ENCODE measurements at places on chromosomes 7 and 10. TPM values are rescaled to one million over a fixed set of nuclear protein-coding genes. Genes with fewer than 3 reads are reported as not detected.

DNA sequence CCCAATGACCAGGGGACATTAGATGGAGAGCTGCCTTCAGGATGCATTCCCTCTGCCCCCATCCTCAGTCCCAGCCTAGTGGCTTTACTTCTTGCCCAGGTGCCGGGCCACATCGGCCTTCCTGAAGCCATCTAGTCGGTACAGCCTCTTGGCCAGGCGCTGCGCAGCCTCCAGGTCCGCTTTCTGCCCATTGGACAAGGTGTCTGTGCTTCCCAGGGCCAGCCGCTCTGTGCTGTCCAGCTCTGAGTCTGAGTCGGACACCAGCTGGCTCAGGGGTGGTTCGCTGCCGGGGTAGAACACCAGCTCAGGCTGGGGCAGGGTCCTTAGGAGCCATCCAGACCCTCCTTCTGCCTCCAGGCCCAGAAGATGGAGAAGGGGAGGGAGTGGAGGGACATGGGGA, 6.3 kb downstream of the PSD start:
- no peak for DNase-seq

Gene ADARB2
- total RNA-seq, result 6.6 TPM

Gene CRYGN
- not detected for total RNA-seq

- DNase-seq, result no peak
These were observed 44.8 kb upstream of the KCNIP2 start for GRCh38 chr10:101888251-101888949.

- peak; percentile 81 for DNase-seq
These were observed 1.1 kb upstream of the KBTBD2 start for GRCh38 chr7:32892521-32893206.

GRCh38 chr7:156063241-156063810, 251.1 kb upstream of the SHH start:
- no peak for DNase-seq

DNA sequence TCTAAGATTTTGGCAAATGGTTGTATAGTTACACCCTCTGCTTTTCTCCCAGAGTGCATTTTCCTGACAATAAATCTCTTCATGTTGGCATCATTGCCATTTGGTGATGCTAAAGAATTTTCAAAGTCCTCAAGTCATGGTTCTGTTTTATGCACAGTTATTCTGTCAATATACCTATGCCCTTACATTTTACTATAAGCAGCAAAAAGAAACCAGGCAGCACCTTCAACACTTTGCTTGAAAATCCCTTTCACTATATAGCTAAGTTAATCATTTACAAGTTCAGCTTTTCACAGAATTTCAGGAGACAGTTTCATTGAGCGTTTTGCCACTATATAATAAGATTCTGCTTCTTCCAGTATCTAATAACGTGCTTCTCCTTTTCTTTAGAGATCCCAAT, 22.6 kb downstream of the FIGNL1 start:
- no peak for DNase-seq

DNA sequence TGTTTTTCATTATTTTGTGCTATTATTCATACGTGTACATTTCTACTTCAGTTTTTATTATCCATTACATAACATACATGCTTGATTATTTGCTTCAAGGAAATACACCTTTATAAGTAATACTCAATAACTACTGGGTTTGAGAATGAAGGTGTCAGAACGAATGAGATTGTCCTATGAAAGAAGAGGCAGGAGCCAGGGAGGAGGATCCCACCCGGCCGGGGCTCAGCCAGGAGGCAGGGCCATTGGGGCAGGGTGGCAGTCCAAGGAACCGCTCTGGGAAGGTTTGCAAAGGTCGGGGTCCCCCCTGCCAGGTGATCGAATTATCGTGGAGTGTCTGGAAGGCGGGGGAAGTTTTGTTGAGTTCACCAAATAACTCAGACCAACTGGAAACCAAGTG, 9.1 kb downstream of the TRIM56 start:
- DNase-seq, result no peak

Gene SLC29A4
- total RNA-seq, result 9.7 TPM

GRCh38 chr7:155358948-155359712, 61.5 kb downstream of the INSIG1 start:
- peak; percentile 53 for DNase-seq

DNA sequence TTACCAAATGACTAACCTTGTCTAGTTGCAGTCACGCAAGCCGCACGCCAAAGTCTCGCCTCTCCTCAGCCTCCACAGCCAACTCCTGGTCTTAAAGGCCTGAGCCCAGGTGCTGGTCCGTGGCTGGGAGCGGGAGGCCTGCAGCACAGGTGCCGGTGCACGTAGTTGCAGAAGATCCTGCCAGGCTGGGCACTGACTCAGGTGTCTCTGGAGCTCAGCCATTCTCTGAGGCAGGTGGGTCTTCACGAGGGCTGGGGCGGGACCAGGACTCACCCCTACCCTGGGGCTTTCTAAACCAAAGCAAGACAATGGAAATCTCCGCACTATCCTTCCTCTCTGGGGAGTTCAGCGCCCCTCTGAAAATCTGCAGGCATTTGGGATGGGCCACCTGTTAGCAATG, 216.4 kb downstream of the MLLT10 start:
- no peak for DNase-seq

- DNase-seq, result no peak
These were observed 159.5 kb upstream of the AUTS2 start for GRCh38 chr7:69438584-69439412.

DNA sequence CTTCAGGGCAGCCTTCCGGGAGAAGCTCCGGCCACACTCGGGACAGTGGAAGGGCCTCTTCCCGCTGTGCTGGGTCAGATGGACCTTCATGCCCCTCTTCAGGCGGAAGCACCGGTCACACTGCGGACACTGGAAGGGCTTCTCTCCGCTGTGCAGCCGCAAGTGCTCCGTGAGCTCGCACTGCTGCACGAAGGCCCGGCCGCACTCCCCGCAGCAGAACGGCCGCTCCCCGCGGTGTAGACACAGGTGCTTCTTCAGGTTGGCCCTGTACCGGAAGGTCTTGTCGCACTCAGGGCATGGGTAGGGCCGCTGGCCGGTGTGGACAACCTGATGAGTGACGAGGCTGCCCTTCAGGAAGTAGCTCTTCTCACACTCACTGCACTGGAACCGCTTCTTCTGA, 14.2 kb upstream of the ZNF786 start:
- DNase-seq, result no peak

DNA sequence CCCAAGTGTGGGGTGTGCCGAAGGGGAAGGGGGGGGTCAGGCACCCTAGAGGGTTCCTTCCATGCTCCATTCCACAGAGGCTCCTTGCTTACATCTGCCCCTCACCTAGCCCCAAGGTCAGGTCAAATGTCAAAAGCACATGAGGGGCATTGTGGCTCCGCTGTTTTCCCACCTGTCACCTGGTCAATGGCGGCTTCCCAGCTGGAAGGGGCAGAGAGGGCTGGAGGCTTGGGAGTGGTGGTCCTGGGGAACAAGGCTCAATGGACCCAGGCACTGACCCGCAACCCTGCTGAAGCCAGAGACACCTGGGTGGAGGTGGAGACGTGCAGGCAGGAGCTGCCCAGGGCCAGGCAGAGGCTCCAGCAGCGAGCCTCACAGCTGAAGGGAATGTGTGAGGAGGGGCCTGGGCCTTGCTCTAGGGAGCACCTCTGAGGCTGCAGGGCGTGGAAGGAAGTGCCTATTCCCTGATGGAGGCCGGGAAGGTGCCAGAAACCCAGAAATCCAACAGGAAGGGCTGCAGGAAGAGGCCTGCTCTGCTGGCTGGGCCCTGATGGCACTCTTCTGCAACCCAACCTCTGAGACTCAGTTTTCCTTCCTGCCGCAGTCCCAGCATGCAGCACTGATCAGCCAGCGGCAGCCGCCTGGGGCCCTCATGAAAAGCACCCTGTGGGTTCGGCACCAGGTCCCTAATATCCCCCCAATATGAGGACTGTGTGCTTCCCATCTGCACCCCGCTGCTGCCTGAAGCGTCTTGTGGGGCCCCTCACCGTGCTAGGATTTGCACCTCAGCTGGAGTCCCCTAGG, 16.0 kb downstream of the RASGEF1A start:
- peak; percentile 76 for DNase-seq

Gene CALCR
- total RNA-seq, result 0.20 TPM

Gene UTF1
- total RNA-seq, result not detected

- DNase-seq, result no peak
These were observed 66.5 kb downstream of the VPS50 start for GRCh38 chr7:93298671-93299070.

- no peak for DNase-seq
These were observed 28.2 kb downstream of the PHYH start for GRCh38 chr10:13271552-13272163.

DNA sequence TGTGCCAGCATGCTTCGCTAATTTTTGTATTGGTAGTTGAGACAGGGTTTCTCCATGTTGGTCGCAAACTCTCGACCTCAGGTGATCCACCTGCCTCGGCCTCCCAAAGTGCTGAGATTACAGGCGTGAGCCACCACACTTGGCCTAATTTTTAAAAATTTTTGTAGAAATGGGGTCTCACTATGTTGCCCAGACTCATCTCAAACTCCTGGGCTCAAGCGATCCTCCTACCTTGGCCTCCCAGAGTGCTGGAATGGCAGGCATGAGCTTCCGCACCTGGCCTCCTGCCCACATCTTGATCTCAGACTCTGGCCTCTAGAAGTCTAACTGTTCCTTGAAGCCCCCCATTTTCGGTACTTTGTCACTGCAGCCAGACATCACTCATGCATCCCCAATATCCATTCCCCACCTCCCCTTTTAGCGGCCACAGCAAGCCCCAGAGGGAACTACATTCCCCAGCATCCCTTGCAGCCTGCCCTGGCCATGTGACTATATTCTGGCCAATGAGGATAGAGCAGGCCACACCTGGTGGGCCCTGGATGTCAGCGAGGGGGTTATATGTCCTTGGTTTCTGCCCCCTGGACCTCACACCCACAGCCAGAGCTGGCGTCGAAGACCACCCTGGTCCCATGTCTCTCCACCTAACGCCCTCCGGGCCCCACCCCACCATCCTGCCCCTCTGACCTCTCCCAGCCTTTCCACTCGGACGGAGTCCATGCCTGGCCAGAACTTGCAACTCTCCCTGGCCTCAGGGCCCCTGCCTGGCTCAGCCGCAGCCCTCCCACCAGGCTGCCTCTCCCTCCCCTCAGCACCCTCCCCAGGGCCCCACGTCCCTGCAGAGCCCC, 33.8 kb downstream of the MICALL2 start:
- DNase-seq, result no peak

Gene FAM25A
- total RNA-seq, result not detected

- no peak for DNase-seq
These were observed 106.7 kb upstream of the ODAD2 start for GRCh38 chr10:28105561-28105960.

DNA sequence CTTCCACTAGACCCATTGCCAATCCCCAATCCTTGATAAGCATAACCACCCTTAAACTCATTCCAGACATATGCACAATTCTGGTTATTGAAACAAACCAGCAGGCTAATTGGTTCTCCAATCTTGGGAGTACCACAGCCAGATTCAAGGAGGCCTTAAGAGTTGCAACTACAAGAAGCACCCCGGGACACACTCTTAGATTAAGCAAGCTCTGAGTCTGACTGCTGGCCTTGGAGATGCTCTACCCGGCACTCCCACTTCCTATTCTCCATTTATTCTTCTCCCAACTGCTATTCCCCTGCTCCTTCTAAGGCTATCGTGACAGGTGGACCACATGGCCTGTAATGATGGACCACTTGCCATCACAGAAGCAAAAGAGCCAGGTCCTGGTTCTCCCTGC, 40.3 kb downstream of the CYTH3 start:
- no peak for DNase-seq

DNA sequence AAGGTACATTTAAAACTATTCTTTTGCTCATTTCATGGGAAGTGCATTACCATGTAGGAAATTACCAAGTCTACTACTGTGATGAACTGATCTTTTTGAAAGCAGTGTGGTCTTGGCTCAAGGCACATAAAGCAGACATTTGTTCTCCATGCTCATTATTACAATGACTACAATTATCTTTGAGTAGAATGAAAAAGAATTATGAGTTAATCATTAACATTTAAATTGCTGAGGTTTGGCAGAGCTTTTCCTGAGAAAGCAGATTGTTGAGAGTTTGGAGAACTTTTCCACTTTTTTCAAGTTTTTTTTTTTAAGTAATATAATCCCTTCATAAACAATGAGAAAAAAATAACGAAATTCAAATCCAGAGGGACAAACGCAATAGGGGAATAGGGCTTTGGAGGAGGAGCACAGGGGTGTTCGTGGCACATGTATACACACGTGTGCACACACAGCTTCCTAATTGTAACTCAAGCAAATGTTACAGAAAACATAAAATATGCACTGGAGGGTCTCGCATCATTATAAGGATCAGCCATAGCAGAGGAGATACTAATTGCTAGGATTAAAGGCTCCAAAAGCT, 8.9 kb upstream of the CUBN start:
- no peak for DNase-seq

DNA sequence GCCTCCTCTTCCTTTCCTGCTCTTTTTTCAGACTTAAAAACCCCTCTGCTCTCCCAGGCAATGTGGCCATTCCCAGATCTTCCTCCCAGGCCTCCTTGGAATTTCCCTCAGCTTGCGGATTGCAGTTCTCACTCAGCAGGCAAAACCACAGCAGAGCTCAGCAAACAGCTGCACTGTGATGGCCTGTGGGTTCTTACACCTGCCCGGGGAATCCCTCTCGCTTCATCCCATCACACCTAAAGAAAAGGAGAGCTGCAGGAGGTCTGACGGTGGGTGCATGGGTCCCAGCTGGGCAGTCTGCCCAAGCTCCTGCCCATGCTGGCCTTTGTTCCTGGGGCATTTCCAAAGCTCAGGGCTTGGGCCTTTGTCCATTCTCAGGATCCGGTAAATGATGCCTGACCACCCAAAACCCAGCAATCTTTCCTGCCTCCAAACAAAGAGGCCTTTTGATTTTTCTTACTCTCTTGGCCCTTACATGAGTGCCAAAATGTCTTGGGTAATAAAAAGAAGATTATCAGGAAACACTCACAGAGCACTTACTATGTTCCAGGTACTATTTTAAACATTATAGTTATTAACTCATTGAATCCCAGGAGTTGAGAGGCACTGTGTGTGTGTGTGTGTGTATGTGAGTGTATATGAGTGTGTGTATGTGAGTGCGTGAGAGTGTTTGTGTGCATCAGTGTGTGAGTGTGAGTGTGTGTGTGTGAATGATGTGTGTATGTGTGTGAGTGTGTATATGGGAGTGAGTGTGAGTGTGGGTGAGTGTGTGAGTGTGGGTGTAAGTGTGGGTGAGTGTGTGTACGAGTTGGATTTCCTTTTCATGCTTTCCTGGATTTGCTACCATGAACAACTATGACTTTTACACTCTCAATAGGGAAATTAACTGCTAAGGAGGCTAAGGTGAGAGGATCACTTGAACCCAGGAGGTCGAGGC, 64.5 kb upstream of the PODXL start:
- no peak for DNase-seq

- no peak for DNase-seq
These were observed 8.1 kb downstream of the DLD start for GRCh38 chr7:107898997-107899594.

GRCh38 chr10:59027975-59028655, 148.3 kb upstream of the PHYHIPL start:
- no peak for DNase-seq

Gene ITPRID1
- not detected for total RNA-seq

DNA sequence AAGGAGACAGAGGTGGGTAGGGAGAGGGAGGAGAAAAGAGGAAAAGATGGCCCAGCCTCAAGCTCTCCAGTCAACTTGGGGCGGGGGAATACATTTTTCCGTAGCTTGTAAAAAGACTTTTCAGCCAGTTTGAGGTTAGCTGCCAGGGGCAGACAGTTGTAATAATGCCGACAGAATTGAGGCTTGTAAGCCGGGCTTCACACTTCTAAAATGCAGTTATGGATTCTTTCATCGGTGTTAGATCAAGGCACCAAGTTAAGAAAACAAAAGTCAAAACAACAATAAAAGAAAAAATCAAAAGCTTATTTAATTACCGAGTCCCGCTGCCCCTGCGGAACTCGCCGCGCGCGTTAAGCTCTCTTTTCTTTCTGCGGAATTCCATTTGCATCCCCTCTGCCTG, 448 bp upstream of the EVX1 start:
- DNase-seq, result no peak

Gene ERCC6
- total RNA-seq, result 40.2 TPM

Measured in chondrocyte (in vitro differentiated cells).